ENCODE measurements at places on chromosomes 11 and 22. TPM values are rescaled to one million over a fixed set of nuclear protein-coding genes. Genes with fewer than 3 reads are reported as not detected.

The VWA5A gene
- total RNA-seq = 7.6 TPM

DNA sequence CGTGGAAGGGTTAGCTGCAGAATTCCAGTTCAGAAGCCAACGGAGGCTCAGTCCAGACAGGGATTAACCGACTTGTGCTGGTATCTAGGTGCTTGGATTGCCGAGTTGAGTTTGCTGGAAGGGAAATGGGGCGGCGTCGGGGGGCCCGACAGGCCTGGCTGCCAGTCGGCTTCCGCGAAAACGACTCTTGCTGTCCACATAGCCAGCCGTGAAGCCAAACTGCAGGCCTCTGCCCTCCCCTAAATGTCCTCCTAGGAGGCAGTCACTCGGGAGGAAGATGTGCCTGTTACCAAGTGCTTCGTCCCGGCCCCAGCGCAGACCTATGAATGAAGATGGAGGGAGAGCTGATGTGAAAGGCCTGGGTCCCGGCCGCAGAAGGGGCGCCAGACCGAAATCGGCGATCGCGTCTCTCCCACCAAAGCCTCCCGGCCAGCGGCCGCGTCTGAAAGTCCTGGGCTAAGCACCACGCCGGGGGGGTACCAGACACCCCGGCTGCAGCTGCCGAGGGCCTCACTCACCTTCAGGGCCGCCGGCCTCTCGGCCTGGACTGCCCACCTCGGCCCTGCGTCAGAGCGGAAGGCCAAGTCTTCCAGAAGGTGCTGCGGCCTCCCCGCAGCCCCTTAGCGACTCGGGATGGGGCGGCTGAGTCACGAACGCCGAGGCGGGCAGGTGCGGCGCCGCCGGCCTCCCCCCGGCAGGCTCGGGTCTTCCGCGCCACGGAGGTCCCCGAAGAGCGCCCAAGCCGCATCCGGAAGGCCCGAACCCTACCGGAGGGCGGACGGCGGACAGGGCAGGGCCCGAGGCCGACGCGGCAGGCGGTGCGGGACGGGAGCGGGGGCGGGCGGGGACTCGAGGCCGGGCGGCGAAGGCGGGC is 7.5 kb downstream of the DPAGT1 start:
- H3K4me1 ChIP-seq = peaks cover 24% of the 10 kb centered on the region
- peaks cover 18% of the 10 kb centered on the region for H3K36me3 ChIP-seq
- H3K4me3 ChIP-seq = peak overlapping the region; percentile 98
- DNase-seq = peak; percentile 72

- peaks cover 43% of the 10 kb centered on the region for H3K4me1 ChIP-seq
- H3K4me3 ChIP-seq = peak overlapping the region; percentile 88
- H3K27me3 ChIP-seq = no peaks in the 10 kb centered on the region
- peaks cover 12% of the 10 kb centered on the region for H3K36me3 ChIP-seq
These were observed 546 bp downstream of the DRAP1 start for GRCh38 chr11:65919573-65920371.

DNA sequence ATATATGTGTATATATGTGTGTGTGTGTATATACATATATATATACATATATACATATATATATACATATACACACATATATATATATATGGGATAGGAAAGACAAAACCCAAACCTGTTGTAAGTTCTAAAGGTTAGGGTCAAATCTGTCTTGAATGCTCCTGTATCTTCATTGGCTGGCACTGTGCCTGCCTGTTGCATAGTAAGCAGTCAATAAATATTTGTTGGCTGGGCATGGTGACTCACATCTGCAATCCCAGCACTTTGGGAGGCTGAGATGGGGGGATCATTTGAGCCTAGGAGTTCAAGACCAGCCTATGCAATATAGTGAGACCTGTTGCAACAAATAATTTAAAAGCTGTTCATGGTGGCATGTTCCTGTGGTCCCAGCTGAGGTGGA is 205.4 kb downstream of the DBX1 start:
- peaks cover 8% of the 10 kb centered on the region for H3K36me3 ChIP-seq
- no peak for DNase-seq
- H3K27me3 ChIP-seq = no peaks in the 10 kb centered on the region
- H3K27ac ChIP-seq = no peak overlapping the region
- no peak overlapping the region for H3K4me3 ChIP-seq
- H3K4me1 ChIP-seq = peaks cover 66% of the 10 kb centered on the region

The C11orf97 gene
- not detected for total RNA-seq

- H3K27me3 ChIP-seq = no peaks in the 10 kb centered on the region
- no peak overlapping the region for H3K4me3 ChIP-seq
- DNase-seq = no peak
- no peaks in the 10 kb centered on the region for H3K4me1 ChIP-seq
These were observed 113.3 kb downstream of the MORC2 start for GRCh38 chr22:30855266-30855665.
